ENCODE measurements at places on chromosomes 5 and 9.

DNA sequence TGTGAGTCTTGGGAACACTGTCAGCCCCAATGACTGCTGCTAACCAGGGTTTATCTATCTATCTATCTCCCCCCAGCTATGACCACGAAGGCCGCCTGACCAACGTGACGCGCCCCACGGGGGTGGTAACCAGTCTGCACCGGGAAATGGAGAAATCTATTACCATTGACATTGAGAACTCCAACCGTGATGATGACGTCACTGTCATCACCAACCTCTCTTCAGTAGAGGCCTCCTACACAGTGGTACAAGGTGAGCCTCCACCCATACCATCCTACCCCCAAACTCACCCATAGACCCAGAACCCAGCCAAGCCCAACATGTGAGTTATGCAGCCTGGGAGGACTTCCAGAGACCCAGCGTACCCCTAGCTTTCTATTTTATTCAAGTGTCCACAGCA, 65.4 kb upstream of the WWC1 start:
- no peak for DNase-seq

- peak; percentile 98 for DNase-seq
Measured at GRCh38 chr5:172733131-172733973, 37.6 kb downstream of the DUSP1 start.

GRCh38 chr5:1118231-1118698, 6.4 kb upstream of the SLC12A7 start:
- DNase-seq, result peak; percentile 26

GRCh38 chr5:122435234-122435633, 123.2 kb downstream of the SNCAIP start:
- no peak for DNase-seq

- DNase-seq, result no peak
Measured at GRCh38 chr5:11520241-11520930, 383.9 kb downstream of the CTNND2 start.

GRCh38 chr9:38224941-38225340, 155.9 kb upstream of the SHB start:
- DNase-seq, result no peak

- DNase-seq, result no peak
Measured at GRCh38 chr9:124077915-124078572, 66.5 kb downstream of the LHX2 start.

GRCh38 chr5:81302596-81302995, 1.2 kb downstream of the ZCCHC9 start:
- DNase-seq, result peak; percentile 27

GRCh38 chr9:130962418-130963316, 23.6 kb upstream of the FIBCD1 start:
- peak; percentile 95 for DNase-seq

GRCh38 chr9:113807173-113808061, 68.7 kb upstream of the ZNF618 start:
- DNase-seq, result peak; percentile 26

- DNase-seq, result peak; percentile 64
Measured at GRCh38 chr5:135379046-135379654, 19.9 kb downstream of the MACROH2A1 start.

DNA sequence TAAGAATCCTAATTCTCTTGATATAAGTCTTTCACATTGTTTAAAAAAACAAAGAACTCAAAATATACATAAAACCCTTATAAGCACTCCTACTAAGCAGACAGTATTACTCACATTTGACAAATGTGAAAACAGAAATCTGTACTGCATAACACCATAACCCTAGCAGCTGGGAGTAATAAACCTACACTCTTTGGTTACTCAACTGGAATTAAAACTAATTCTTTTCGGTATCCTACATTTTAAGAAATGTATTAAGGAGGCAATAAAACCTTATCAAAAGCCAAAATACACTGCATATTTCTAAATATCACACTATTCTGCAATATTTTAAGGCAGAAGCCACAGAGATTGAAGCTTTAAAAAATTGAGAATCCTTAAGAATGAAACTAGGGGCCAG, 6.8 kb downstream of the AUH start:
- DNase-seq, result no peak

DNA sequence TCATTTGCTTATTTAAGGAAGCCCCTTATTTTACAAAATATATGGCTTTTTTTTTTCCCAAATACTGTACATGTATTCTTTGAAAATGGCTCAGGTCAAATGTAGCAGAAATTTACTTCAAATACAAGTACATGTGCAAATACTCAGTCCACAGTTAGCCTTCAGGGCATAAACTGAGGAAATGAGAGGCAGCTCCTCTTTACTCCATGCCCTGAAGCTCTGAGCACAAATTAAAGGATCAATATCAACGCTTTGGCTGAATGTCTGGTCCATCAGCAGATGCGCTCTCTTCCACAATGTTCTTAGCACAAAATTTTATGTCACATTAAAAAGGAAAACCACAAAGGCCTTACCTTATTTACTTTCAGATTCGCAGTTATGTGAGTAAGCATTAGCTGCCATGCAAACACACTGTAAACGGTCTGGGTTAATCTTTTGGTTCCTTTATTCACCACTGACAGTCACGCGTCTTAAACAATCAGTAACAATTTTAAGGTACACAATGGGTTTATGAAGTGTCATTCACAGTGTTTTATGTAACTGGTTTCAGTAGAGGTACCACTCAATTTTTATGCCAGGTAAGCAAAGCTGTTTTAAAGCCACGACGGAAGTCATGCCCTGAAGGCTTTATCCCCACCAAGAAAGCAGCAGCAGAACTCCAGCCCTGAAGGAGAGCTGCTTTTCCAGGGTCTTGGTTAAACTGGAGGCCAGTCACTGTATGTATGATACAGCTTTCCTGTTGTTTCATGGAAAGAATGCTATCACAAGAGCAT, 103.4 kb downstream of the OTULIN start:
- no peak for DNase-seq

DNA sequence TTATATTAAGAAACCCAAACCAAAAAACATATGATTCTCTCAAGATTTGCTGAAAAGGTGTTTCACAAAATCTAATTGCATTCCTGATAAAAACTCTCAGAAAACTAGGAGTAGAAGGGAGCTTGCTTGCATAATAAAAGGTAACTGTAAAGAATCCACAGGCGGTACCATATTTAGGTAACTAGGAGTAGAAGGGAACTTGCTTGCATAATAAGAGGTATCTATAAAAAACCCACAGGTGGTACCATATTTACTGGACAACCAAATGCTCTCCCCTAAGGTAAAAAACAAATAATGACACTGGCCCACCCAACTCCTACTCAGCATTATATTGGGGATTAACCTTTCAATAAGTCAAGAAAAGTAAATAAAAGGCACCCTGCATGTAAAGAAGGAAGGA, 57.5 kb upstream of the FCN1 start:
- DNase-seq, result no peak

DNA sequence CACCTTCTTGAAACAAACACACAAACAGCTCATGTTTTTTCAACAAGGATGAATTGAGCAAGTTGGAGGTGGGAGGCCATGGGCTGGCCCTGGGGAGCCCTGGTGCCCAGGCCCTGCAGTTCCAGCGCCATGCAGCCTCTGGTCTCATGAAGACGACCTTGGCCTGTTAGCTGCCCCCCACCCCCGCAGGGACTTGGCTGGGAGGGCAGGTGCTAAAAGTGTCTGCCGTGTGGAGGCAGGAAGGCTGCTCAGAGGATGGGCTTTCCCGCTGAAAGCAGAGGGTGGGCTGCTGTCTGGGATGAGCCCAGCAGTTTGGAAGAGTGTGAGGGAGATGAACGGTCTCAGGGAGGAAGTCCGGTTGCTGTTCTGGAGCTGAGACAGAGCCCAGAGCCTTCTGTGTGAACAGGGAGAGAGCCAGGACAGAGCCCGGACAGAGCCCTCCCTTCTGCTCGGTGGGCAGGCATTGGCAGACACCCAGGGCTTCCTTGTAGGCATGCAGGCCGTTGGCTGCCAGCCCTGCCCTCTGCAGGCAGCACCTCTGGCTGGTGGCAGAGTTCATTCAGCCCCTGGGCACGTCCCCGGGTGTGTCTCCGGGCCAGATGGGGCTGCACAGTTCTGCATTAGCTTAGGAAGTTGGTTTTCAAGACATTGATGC, 18.7 kb downstream of the ROPN1L start:
- no peak for DNase-seq

GRCh38 chr9:89702401-89702800, 97.6 kb downstream of the GADD45G start:
- DNase-seq, result no peak

DNA sequence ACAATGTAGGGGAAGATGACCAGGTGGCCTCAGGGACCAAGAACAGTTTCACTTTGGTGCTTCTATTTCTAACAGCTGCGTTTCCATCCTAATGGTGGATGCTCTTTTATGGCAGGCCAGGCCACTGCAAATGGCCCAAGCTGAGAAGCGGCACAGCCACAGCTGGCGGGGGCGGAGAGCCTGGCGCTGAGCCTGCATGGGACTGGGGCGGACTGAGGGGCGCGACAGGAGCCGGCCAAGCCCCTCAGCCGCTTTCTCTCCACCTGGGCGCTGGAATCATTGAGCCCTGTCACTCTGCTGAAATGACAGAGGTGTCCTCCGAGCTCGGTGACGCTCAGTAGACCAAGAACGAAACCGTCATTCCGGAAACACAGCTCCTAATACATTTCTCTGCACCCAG, 317.3 kb upstream of the PDE4D start:
- no peak for DNase-seq

- DNase-seq, result peak; percentile 64
Measured at GRCh38 chr5:78627766-78628165, 20.8 kb downstream of the LHFPL2 start.

DNA sequence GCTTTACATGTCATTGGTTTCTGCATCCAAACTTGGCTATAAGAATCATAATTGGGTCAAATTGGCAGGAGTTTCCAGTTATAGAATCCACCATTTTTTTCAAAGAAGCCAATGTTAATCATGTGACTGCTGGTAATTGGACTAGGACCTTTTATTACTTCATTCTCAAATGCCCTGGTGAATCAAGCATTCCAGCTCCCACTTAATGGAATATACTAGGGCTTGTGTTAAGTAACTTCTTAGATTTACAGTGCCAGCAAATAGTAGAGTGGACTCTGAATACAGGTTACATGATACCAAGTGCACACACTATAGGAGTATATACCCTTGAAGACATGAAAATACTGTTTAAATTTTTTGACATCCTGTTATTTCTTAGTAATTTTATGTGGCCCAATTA, 96.7 kb downstream of the NUDT12 start:
- no peak for DNase-seq

GRCh38 chr9:118439441-118439840, 735.2 kb downstream of the TLR4 start:
- DNase-seq, result no peak

- peak; percentile 21 for DNase-seq
Measured at GRCh38 chr9:84187090-84187489, 153.5 kb downstream of the SLC28A3 start.

DNA sequence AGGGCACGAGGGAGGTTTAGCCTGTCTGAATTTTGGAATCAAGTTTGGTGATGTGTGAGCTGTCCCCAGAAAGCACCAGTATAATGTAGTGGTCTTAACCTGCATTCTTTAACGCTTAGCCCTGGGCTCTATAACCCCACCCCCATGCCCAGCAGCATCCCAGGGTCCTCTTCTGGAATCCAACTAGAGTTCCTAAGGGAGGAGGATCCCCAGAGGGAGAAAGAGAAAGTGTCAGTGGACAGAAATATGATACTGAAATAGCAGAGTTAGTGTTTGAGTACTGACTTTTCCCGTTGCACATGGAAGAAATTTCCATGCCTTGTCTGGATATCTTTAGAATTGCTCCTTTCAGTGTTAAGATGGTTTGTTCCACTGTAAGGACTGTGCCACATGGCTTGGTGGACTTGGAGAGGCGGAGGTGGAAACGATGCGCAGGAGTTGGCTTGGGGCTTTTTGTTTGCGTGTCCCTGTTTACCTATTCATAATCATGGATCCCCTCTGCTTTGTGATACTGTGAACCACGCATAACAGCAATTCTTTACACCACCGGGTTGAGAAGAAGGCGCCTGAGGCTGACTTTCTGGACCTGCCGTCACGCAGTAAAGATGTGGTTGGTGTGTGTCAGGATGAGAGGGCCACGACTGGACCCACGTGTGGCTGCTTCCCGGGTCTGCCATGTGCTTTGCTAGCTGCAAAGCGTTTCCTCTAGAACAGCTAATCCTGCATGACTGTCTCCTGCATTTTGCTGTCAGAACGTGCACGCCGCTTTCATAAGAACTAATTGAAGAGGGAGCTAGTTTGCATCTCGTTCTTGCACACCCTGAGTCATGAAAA, 142.3 kb downstream of the SMARCA2 start:
- peak; percentile 67 for DNase-seq

DNA sequence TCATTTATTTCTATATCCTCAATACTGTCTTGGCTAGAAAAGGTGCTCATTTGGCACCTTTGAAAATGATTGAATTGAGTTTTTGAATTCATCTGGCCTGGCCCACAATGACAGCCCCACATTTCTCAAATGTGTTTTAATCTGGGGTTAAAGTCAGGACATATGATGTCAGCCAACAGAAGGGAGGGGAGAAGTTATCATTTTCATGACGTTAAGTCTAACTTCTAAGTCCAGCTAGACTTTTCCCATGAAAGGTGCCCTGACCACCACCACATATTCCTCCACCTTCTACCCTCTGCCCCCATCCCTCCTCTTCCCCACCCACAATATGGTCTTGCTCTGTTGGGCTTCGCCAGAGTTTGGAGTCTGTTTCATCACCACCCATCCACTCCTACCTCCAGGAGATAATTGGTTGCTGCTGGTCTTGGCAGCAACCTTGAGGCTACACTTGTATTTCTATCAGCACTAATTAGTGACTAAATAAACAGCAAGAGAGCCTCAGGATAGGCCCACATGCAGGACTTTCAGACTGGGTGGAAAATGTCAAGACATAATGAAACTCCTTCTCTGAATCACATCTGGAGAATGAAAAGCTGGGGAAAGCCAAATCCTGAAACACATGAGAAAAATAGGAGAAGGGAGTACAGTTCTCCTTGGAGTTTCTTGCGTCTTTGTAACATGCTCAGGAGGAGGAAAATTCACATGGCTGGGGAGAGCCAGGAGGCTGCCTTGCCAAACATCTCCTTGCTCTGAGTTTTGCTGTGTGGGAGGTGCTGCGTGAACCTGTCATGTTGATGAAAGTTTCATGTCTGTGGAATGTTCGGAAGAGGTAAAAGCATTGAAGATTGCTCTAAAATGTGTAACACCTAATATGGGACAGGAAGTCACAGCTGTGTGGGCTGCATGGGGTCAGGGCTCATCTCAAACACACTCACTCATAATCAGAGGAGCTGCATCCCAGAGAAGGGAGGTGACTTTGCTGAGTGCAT, 544.7 kb upstream of the KLF4 start:
- peak; percentile 90 for DNase-seq

- DNase-seq, result no peak
Measured at GRCh38 chr9:133369933-133370332, 5.9 kb downstream of the SURF4 start.
